Epithelial cell of proximal tubule (primary cell): ENCODE measurements at places on chromosomes 11 and 22. TPM values are rescaled to one million over a fixed set of nuclear protein-coding genes. Genes with fewer than 3 reads are reported as not detected.

The VWA5A gene
- 12.1 and 13.1 TPM in 2 replicates for total RNA-seq

The TPCN2 gene
- total RNA-seq: 6.3 and 8.4 TPM in 2 replicates

The RASD2 gene
- 0.07 and 0.12 TPM in 2 replicates for total RNA-seq

DNA sequence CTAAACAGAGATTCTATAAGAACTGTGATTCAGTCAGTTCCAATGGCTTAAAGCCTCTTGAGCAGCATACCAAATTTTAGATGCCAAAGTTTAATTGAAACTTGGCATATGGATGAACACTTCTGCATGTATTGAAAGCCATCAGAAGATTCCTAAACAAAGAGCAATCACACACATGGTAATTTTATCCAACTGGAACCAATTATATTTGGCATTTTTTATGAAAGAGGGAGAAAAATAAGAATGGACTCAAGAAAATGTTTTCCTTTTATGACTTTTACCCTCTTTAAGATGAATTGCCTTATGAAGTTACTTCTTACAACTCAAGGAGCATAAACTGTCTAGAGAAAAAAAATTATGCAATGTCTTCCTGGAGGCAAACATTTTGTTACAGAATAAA lies 7.4 kb downstream of the TRPC6 start:
- DNase-seq: no peak

DNA sequence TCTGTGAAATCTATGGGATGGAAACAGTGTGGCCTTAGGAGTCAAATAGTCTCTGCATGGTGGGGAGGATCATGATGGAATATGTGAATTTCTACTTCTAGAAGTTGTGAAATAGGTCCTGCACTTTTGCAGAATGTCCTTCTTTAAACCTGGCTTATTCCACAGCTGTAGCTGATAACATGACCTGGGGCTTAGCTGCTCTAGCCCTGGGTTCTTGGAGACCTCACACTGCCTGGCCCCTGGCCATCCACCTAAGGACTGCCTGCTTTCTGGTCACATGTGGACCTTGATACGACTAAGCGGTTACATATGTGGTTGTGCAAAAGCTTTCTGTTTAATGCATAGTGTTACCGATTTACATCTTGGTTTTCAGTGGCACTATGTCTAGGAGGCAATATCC lies 88.2 kb downstream of the SWAP70 start:
- DNase-seq: no peak

- DNase-seq: no peak
These were observed 57.0 kb upstream of the PTH start for GRCh38 chr11:13552784-13553183.

GRCh38 chr11:78820741-78821140 lies 246.1 kb upstream of the NARS2 start:
- DNase-seq: no peak

- no peak for DNase-seq
These were observed 75.1 kb downstream of the BUD13 start for GRCh38 chr11:116697639-116698038.

DNA sequence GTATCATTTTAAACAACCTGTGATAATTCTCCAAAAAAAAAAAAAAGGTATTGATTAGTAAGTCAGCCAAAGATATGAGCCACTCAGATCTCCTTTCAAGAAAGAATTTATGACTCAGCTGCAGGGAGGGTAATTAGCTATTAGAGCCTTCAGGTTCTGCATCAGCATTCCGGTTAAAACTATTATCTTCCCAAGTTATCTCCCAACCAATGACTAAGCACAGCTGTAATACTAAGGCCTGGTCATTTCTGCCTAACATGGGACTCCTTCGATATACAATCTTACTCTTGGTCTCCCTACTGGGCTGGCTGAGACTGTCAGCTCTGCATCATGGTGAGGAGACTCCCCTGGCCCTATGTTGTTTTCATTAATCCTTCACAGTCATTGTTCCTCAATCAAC lies 60.4 kb downstream of the SBF2 start:
- DNase-seq: peak; percentile 38
